ENCODE measurements at places on chromosomes 6 and 20.

GRCh38 chr6:145349950-145350510 is 385.3 kb downstream of the EPM2A start:
- no peak for DNase-seq

GRCh38 chr6:53984581-53984980 is 126.7 kb upstream of the MLIP start:
- no peak for DNase-seq

DNA sequence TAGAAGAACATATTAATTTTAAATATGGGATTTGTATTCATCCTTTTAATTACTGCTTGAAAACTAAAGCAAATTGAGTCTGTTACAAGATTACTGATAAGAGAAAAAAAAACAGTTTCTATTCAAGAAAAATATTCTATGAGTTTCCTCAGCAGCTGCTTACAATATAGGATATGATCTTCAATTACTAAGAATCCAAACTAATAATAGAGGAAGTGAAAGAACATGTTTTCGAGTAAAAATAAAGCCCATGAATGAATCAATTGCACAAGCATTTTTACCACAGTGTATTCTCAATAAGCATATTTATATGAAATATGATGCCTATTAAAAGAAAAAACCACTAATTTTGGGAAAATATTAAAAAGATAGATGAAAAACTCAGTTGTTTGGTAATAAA is 63.4 kb downstream of the AHI1 start:
- DNase-seq, result no peak

GRCh38 chr6:106206905-106207304 is 118.7 kb downstream of the ATG5 start:
- peak; percentile 10 for DNase-seq

- DNase-seq, result no peak
Observed at GRCh38 chr6:125810445-125810844, 19.7 kb downstream of the NCOA7 start.

DNA sequence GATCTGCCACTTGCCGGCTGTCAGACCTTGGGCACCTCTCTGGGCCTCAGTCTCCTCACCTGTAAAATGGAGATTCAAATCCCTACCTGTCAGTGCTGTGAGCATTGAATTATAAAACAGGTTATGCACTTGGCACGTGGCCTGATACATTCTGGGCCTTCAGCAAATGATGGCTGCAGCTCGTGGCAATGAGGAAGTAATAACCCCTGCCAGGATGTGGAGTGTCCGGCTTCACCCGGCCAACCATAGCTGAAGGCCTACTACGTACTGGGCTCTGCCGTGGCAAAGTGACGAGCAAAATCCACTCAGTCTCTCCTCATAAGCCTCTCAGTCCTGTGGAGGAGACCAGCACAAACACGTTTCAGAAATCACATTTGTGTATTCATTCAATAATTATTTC is 10.9 kb upstream of the VSTM2L start:
- DNase-seq, result no peak

- no peak for DNase-seq
Observed at GRCh38 chr6:34509782-34510181, 43.9 kb downstream of the PACSIN1 start.

DNA sequence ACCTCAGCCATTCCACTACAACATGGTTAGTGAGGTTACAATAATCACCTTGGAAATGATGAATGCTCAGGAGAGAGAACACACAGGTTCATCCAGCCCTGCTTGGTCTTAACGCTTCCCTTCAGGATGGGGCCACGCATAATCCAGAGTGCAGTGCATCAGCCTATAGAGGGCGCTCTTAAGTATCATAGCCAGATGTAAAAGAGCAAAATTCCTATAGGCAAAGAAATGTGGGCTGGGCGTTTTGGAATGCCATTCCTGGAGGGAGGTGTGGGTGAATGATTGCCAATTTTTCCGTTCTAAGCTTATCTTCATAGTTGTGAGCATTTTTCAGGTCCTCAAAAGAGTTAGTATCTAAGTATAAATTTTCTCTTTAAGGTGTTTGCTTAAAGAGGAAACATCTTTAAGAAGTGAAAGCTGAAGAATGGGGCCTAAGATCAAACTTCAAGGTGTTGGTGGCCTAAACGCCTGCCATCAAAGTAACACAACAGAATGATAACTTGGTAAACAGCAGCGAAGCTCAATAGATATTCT is 1.8 kb downstream of the RIPOR2 start:
- DNase-seq, result peak; percentile 61

DNA sequence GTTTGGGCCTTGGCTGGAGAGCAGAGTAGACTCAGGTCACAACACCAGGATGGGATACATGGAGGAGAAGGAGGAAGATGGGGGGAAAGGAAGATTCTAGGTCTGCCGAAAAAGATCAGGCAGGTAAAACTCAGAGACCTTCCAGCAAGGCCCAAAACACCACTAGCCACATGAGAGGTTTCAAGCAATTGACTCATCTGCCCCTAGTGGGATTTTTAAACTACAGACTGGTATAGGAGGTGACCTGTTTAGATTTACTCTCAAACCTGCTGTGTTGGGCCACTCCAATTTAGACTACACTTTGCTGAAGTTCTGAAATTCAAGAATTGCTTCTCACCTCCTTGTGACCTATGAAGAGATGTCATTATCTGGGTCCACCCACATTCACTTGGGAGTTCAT is 236.9 kb upstream of the SASH1 start:
- no peak for DNase-seq

- no peak for DNase-seq
Observed at GRCh38 chr6:44868910-44869309, 459.2 kb upstream of the RUNX2 start.

DNA sequence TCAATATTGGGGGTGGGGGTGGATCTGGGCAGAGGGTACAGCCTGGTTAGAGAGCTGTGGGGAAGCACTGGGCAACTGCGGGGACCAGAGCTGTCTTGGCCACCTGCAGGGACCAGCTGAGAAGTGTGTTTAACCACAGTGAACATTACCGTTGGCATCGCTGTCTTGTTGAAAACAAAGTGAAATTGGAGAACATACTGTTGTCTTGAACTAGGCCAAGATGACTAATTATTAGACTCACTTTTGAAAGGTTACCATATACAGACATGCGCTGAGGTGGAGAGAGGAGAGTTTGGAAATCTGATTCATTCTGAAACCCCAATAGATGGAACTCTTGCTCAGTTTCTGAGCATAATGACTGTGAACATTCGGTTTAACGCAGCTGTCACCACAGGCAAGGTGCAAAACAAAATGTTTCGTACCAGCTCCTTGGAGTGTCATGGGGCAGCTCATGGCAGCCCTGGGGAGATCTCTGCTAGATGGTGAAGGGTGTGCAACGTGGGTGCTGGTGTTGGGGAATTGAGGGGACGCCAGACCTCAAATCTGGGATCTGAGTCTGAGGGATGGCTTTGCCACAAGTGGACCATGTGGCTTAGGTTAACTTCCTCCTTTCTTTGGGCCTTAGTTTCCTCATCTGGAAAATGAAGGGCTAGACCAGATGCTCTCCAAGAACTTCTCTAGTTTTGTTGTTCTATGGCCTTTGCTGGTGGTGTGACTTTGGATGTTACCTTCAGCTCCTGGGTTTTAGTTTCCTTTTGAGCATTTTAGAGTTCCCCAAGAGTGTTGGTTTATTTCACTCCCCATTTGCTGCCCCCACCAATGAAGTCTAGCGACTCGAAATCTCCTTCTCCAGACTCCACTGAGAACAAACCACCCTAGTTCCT is 24.6 kb upstream of the GTSF1L start:
- peak; percentile 85 for DNase-seq

DNA sequence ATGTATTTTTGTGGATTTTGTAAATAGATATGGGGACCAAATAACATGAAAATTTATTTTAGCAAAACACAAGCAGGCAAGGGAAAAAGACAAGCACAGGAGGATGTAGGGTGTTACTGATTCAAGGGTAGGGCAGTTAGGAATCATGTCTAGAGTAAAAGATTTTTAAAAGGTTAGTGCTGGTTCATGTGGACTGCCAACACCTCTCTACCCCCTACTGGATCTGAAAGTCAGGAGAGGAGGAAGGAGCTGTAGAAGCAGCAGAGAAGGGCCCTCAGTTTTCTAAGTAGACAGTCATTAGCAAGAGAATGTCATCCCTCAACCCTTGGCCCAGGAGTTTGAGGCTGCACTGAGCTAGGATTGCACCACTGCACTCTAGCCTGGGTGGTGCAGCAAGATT is 95.2 kb downstream of the RREB1 start:
- DNase-seq, result no peak
